Left ventricle myocardium superior (tissue), 1 donor: ENCODE measurements at places on chromosomes 4 and X. TPM values are rescaled to one million over a fixed set of nuclear protein-coding genes. Genes with fewer than 3 reads are reported as not detected.

- no peak for DNase-seq
These were observed 174.6 kb downstream of the ZNF330 start for GRCh38 chr4:141395246-141395830.

DNA sequence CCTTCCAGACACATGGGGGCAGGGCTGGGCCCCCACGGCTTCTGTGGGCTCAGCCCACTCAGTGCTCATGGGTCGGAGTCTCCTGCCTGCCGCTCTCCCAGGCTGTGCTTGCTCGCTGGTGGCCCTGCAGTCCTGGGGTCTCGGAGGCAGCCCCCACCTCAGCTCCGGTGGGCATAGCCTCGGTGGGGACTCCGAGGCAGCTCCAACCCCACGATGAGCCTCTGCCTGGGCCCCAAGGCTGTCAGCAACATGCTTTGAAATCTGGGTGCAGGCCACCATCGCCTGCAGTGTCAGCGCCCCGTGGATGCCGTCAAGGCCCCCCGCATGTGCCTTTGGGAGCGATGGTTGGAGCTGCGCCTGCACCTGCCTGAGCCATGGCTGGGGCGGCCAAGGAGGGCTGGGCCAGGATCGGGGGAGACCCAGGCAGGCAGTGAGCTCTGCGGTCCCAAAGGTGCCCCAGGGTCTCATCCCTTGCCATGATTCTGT is 30.2 kb upstream of the SPON2 start:
- peak; percentile 44 for DNase-seq

GRCh38 chr4:74755486-74755885 is 38.8 kb downstream of the BTC start:
- no peak for DNase-seq

The ABCG2 gene
- total RNA-seq, result 0.97 TPM

DNA sequence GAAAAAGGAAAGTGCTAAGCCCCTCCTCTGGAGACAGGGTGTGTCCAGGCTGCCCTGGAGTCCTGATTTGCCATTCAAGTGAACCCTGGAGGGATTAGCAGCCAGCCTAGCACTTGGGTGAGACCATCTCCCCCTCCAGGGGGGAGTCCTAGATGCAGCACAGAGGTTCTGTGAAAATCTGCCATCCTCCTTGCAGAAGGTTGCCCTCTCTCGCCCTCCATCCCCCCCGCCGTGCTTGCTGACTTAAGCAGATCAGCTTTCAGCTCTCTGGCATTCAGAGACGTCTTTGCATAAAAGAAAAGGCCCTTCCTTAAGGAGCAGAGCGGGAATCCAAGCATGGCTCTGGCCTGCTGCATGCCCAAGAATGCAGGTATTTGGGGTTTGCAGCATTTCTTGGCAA is 102.1 kb upstream of the SCML1 start:
- no peak for DNase-seq

DNA sequence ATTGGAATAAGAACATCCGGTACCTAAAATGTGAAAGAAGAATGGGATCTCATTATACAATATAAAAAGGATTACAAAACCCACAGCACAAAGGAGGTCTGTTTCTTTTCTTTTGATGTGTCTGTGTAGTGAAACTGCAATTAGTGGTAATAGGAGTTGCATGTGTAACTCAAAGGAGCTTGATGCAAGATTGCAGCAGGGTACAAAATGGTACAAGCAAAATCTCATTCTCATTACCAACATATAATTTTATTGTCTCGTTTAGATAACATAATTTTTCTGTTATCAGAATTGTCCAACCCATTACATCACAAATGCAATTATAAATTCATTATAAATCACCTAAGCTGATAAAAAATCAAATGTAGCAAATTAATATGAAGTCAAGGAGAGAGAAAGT is 47.1 kb upstream of the CCSER1 start:
- DNase-seq, result no peak

The TSPAN7 gene
- total RNA-seq, result 20.0 TPM

DNA sequence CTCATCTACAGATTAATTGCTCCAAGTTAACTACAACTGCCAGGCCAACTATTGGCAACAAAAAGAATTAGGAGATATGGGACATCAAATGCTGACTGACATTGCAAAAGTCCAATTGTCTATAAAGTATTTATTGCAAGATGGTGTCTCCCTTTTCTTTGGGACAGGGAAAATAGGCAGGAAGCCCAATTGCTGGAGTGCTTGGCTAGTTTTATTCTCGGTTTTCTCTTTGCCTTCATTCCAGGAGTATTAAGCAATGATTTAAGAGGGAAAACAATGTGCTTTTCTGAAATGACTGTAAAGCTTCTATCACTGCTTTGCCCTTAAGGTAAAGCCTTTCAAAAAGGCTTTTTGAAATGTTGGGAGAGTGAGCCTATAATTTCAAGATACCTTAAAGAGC is 62.8 kb upstream of the DIAPH2 start:
- no peak for DNase-seq

The MGARP gene
- total RNA-seq, result 0.62 TPM

The XAGE1A gene
- not detected for total RNA-seq

DNA sequence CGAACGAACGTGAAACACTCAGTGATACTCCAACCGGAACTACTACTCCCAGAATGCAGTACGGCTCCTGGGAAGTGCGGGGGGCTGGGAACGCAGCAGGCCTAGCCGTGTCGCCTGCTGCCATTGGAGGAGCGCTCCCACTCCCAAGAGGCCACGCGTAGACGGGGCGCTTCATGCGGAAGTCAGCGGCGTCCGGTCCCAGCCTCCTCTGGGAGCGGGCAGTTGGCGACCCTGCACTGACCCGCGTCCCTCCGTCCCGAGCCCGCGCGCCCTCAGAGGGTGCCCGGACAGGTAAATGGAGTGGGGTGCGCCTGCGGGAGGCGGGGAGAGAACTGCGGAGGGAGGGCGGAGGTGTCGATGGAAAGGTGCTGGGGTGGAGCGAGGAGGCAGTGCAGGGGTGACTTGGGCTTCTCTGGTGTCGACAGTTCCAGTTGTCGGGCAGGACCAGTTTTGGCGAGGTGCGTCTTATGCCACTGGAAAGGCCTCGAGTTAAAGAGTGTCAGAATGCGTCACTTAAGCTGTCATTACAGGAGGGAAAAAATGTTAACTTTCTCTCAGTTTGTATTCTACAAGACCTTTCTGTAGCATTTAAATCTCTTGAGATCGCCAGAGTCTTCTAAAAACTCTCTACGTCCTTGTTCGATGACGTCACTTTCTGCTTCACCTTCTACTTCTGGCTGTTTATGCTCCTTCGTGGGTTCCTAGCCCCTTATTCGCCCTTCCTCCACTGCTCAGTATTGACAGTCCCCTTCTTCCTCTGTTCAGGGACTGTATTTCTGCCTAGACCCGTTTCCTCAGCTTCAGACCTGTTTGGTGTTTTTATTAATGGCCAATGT is at the start of gene VAMP7:
Gene VAMP7, plus strand, starts transcription at position 188 of the 836 bp plus-strand sequence. CDS start 8,122 bp downstream, outside the sequence.
- peak; percentile 91 for DNase-seq

GRCh38 chrX:12978205-12979025 is 3.5 kb downstream of the TMSB4X start:
- DNase-seq, result peak; percentile 49

DNA sequence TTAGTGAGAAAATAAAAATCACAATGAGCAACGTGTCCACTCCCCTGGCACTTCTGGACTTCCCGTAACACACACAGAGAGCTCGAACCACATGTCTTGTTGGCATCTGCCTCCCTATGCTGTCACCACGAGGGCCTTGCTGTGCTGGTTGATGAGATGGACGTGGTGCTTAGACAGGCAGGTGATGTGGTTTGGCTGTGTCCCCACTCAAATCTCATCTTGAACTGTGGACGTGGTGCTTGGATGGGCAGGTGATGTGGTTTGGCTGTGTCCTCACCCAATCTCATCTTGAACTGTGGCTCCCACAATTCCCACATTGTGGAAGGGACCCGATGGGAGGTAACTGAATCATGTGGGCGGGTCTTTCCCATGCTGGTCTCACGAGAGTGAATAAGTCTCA is 40.0 kb downstream of the FGFRL1 start:
- no peak for DNase-seq

- DNase-seq, result no peak
These were observed 47.5 kb upstream of the RAP2C start for GRCh38 chrX:132266583-132267355.

- DNase-seq, result no peak
These were observed 20.4 kb upstream of the MAPK10 start for GRCh38 chr4:86380181-86380724.

- peak; percentile 83 for DNase-seq
These were observed 29.8 kb downstream of the ACOX3 start for GRCh38 chr4:8410641-8411271.

The NLGN4X gene
- 3.1 TPM for total RNA-seq

DNA sequence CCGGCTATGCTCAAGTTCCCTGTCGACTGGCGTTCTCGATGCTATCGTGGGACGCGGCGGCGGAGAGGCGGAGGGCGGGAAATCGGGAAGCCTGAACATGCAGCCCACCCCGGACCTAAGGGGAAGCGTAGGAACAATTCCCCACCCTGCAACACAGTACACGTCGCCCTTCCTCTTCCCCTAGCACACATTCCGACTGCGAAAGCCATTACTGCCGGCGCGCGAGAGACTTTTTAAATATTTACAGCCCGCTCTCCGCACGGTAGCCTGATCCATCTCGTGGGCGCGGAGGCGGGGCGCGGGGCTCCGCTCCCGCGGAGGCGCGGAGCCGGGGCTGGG is 48.1 kb upstream of the BCOR start:
- DNase-seq, result no peak

The NPY2R gene
- total RNA-seq, result not detected

The PGRMC1 gene
- 16.5 TPM for total RNA-seq

DNA sequence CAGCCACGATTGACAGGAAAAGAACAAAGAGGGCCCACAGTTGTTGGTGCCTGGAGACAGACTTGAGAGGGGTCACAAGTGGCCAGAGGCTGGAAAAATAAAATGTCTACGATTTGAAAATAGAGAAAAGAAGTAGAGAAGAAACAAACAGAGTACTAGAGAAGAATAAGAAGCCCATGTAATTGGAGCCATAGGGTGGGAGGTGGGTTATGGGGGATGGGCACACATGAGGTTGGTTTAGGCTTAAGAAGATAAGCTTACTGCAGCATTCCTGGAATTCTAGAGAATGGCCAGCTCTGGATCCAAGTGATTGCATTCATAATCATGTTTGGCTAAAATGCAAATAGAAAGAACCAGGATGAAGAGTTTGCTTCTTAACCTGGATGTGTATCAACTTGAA is 210.7 kb downstream of the MAML3 start:
- no peak for DNase-seq

The S100G gene
- total RNA-seq, result not detected

DNA sequence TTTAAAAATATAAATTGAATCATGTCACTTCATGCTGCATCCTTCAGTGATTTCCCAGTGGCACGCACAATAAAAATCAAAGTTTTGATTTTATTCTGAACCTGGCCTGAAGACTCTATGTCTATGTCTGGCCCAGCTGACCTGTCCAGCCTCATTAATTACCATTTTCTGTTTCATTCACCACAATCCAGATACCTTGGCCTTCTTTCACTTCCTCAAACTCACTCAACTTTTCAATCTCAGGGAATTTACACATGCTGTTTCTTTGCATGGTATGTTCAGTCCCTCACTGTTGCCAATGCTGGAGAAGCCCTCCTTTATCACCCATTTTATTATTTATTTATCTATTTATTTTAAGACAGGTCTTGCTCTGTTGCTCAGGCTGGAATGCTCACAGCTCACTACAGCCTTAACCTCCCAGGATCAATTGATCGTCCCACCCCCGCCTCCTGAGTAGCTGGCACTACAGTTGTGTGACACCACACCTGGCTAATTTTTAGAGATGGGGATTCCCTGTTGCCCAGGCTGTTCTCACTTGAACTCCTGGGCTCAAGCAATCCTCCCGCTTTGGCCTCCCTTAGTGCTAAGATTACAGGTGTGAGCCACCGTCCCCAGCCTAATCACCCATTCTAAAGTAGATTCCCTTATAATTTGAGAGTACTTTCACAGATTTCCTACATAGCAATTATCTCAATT is 43.1 kb downstream of the ZGRF1 start:
- DNase-seq, result no peak

The HSFX2 gene
- total RNA-seq, result not detected

The H2BW2 gene
- total RNA-seq, result not detected

DNA sequence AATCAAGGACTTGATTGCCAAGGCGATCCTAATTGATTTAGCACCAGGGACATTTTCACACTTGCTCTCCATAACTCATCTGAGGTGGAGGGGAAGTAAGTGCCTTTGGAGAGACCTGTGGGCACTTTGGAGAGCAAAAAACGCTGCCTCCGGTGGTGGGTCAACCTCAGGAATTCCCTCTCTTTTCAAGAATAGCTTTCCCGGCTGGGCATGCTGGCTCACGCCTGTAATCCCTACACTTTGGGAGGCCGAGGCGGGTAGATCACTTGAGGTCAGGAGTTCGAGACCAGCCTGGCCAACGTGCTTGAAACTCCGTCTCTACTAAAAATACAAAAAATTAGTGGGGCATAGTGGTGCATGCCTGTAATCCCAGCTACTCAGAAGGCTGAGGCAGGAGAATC is 49.2 kb downstream of the PRPS1 start:
- no peak for DNase-seq

The BEND2 gene
- total RNA-seq, result 0.12 TPM

- no peak for DNase-seq
These were observed 1.7 kb upstream of the SRPX2 start for GRCh38 chrX:100642290-100642689.

DNA sequence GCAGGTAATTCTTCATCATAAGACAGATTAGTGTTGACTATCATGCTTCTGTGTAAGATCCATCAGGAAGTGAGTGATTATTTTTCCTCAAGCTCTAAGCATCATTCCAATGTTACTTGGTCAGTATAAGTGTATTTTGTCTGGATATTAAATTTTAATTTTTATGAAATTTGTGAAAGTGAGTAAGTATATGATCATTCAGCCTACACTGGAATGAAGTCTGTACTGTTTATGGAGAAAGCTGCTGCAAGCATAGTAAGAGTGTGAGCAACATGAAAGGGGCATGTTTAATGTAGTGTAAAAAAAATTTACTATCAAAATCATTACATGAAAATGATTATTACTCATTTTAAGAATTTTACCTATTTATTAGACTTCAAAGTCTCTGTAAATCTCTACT is 84.8 kb downstream of the IL15 start:
- DNase-seq, result no peak

- DNase-seq, result no peak
These were observed 1036.2 kb upstream of the GRID2 start for GRCh38 chr4:91267543-91267942.

DNA sequence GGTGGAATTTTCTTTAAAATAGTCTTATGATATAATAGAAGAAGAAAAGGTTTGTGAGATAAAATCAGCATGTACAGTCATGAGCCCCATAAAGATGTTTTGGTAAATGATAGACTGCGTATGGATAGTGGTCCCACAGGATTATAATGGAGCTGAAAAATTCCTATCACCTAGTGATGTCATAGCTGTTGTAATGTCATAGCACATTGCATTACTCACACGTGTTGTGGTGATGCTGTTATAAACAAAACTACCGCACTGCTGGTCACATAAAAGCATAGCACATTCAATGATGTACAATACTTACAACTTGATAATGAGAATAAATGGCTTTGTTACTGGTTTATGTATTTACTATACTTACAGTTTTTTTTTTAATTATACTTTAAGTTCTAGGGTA is 715.2 kb upstream of the HTR2C start:
- no peak for DNase-seq

- no peak for DNase-seq
These were observed 147.7 kb upstream of the GRIA3 start for GRCh38 chrX:123036401-123036800.
